ENCODE measurements at places on chromosomes 16 and 17. TPM values are rescaled to one million over a fixed set of nuclear protein-coding genes. Genes with fewer than 3 reads are reported as not detected.

The RUSF1 gene
- 47.0 TPM for total RNA-seq

The COPZ2 gene
- total RNA-seq: 63.3 TPM

The SNX20 gene
- total RNA-seq: not detected

The ITGAL gene
- total RNA-seq: not detected

The KRTAP1-1 gene
- not detected for total RNA-seq

The TNS4 gene
- total RNA-seq: not detected

The SLC38A8 gene
- not detected for total RNA-seq

The TSPOAP1 gene
- not detected for total RNA-seq

The SLC5A10 gene
- total RNA-seq: not detected

The SLFN14 gene
- not detected for total RNA-seq

The CDR2L gene
- total RNA-seq: 17.5 TPM

The C16orf96 gene
- total RNA-seq: under 0.01 TPM

The IRF8 gene
- 0.19 TPM for total RNA-seq

The EVI2B gene
- under 0.01 TPM for total RNA-seq

The CCL4 gene
- not detected for total RNA-seq

The CCL18 gene
- not detected for total RNA-seq

The PHAF1 gene
- total RNA-seq: 11.1 TPM

Data from regular cardiac myocyte (primary cell).